ENCODE measurements at places on chromosomes 12 and 14.

DNA sequence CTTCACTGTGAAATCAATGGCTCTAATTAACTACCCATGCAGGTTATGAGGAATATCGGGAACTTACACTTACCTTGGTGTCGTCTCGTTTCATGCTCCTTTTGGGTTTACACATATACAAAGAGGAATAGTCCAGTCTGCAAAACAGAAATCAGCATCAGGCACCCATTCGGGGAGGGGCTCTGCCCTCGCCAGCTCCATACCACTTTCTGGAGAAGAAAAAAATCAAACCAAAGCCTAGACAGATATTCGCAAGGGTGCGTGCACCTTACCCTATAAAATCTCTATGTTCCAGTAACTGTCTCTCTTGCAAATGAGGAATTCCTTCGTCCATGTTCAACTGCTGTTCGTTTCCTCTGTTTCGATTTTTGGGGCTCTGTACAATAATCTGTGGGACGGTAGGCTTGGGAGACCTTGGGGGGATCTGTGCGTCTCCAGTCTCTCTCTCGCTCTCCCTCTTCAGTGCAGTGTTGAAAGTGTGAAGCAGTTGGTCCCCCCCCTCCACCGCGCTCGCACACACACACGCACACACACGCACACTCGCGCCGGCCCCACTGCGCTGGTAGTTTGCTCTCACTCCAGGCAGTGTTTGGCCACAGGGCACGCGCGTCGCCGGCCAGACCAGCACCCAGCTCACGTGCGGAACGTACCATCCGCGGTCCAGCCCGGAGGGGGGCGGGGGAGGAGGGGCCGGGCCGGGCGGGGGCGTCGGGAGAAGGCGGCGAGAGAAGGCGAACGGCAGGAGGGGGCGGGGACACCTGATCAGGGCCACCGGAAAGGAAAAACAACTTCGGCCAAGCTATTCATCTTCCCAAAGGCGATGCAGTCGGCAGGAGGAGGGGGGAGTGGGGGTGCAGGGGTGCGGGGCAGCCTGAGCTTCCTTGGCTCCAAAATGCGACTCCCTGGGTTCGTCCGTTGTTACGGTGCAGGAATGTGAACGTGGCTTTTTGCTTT lies at the start of gene BHLHE41:
Gene BHLHE41 (minus strand): TSS at position 592 of the 954 bp plus-strand sequence. CDS start 258 bp downstream, at position 334.
- no peak for DNase-seq

- no peak for DNase-seq
Measured at GRCh38 chr12:131209082-131210070, 255.7 kb downstream of the ADGRD1 start.

DNA sequence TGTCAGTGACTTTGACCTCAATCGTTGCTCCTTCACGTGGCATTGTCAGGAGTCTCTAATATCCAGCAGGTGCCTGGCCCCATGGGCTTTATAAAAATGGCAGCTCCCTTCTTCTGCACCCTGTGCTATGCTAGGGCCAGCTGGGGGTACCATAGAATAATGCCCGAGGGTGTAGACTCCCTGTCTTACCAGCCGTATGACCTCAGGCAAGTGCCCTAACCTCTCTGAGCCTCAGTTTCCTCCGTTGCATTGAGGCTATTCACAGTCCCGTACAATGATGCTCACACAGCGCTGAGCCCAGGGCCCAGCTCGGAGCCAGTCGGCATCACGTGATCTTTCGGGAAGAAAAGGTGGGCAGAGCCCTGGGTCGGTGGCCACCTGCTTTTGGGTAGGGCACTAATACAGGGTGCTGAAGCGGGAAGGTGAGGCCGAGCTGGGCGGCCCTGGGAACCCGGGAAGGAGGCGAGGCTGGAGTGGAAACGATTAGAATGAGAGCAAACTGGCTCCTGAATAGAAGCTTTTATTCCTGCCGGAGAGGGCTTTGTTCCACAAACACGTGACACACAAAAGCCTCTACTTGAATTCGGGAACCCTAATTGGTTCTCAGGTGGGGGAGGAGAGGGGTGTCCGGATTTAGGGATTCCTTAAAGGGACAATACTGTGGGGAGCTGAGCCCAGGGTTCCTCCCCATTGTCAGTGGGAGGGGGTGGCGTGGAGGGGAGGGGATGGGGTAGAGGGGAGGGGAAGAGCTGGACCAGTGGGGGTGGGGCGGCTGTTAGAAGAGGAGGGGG lies 19.9 kb upstream of the MSI1 start:
- no peak for DNase-seq

GRCh38 chr14:100781952-100782351 lies 44.0 kb upstream of the MEG3 start:
- DNase-seq: no peak

DNA sequence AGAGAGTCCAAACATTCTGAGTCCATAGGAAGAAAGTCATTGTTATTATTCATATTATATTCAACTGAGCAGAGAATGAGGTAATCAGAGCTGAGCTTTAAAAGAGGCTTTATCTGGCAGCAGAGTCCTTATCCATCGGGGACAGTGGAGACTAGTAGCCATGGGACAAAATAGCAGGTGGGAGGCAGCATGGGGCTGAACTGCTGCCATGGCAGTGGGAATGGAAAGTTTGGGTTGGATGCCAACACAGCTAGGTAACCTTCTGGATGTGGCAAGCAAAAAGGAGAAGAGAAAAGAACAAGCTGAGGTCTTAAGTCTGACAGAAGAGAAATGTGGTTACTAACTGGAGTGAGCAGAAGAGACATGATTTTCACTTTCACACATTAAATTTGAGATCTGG lies 71.0 kb upstream of the CDKN3 start:
- no peak for DNase-seq

- no peak for DNase-seq
Measured at GRCh38 chr14:73718418-73719251, 4.5 kb upstream of the PNMA1 start.

- no peak for DNase-seq
Measured at GRCh38 chr12:171743-172676, 41.9 kb downstream of the SLC6A12 start.

- no peak for DNase-seq
Measured at GRCh38 chr12:46483572-46484395, 111.2 kb upstream of the SLC38A2 start.

DNA sequence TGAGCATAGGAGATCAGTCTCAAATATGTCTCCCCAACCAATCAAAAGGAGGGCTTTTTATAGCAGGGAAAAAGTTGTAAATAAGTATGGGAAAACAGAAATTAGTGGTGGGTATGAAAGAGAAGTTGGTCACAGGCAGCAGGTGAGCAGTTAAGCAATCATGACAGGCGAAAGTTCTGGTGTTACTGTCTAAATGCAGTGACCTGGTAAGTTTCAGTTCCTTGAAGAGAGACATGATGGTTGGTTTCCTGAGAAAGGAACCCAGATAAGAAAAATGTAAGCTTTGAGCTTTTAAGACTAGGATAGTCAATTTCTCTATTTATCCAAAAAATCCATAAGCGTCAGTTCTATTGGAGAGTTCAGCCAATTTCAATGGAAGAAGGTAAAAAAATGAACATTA lies 466.2 kb upstream of the FLRT2 start:
- no peak for DNase-seq

DNA sequence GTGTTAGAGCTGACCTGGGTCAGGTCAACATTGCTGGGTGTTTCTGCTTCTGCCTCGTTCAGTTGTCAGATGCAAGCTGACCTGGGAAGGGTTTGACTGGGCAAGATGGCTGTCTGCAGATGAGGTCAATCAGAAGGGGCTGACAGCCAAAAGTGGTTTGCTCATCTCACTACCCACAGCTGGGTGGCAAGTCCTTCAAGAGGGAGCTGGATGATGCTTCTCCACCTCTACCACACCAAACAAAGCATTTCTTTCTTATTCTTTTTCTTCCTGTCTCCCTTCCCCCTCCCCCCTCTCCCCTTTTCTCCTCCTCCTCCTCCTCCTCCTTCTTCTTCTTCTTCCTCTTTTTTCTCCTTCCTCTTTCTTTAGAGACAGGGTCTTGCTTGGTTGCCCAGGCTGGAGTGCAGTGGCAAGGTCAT lies 268.2 kb upstream of the PLEKHG7 start:
- no peak for DNase-seq

DNA sequence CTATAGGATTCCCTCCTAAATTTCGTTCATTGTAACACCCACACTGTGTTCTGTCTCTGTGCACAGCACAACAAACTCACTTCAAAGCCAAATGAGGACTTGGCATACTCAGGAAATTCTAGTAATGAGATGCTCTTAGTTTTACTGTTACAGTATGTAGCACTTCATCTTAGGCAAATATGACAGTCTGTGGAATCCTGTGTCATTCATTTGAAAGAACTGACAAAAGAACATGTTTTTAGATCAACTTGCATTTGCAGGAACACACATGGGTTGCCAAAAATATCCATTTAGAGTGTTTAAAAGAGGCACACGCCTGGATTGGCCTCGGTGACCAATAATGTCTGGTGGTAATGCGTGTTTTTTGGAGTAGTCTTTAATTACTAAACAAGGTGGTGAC lies 56.5 kb downstream of the PDE3A start:
- DNase-seq: no peak

- DNase-seq: no peak
Measured at GRCh38 chr14:75222208-75222701, 45.8 kb upstream of the TMED10 start.

DNA sequence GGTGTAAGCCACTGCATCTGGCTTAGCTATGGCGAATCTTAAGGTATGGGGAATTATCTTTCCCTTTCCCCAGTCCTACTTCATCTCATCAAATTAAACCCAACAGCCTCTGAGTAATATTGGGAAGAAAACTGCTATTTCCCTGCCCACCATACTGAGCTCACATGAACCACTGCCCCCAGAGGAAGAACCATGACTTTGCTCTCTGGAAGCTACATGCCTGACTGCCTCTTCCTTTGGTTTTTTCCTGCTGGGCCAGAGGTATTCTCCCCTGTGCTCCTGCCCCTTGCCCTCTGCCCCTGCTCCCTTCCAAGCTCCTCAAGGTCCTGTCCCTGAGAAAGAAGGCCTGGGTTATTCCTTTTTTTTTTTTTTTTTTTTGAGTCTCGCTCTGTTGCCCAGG lies 15.2 kb downstream of the RILPL2 start:
- no peak for DNase-seq

DNA sequence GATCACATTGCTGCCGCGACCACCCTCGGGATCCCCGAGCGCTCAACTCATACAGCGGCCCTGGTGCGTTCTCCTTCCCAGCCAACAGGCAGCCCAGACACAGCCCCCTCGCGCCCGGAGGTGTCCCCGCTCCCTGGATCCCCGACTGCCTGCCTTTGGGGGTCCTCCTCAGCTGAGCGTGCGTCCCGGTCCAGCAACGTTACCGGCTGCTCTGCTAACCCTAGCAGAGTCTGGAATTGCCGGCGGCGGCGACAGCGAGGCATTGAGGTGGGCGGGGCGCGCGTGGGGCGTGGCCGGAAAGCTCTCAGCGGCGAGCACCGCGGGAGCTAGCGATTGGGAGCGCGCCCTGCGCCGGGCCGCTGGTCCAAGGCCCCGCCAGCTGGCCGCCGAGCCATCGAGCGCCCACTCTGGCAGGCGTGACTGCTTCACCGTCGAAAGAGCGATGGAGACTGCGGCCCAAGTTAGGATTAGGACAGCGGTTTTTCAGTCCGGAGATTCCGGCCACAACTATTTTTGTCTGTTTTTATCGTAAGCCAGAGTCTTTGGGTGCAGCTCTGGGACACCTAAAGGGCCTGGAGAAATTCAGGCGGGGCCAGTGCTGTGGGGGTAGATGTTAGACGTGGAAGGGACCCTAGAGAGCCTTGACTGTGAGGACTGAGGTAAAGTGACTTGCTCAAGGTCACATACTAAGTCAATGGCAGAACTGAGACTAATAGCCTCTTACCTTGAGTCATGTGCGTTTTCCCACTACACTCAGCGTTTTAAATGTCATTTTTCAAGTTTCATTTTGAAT lies at the start of gene HEATR5A:
Gene HEATR5A (minus strand): TSS at position 232 of the 793 bp plus-strand sequence. CDS start 17,575 bp downstream, outside the sequence.
- DNase-seq: peak; percentile 85

- DNase-seq: no peak
Measured at GRCh38 chr12:1369460-1369859, 224.9 kb downstream of the FBXL14 start.

DNA sequence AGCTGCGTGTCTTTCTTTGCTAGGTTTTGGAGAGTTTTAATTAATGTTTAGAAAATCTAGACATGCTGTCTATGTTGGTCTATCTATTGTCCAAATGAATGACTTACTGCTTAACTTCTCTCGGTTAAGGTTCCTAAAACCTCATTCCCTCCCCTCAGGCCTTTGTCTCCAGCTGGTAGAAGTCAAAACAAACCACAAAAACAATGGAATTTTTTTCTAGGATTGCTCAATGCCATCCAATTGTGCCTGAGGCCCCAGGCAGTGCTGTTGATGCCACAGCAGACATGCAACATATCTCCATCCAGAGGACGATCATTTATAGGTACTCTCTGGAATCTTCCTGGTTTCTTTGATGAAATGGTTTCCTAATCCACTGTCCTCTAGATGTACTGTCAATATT lies 448.2 kb upstream of the TBX3 start:
- DNase-seq: no peak

- DNase-seq: no peak
Measured at GRCh38 chr12:54759751-54760150, 94.6 kb upstream of the MUCL1 start.

DNA sequence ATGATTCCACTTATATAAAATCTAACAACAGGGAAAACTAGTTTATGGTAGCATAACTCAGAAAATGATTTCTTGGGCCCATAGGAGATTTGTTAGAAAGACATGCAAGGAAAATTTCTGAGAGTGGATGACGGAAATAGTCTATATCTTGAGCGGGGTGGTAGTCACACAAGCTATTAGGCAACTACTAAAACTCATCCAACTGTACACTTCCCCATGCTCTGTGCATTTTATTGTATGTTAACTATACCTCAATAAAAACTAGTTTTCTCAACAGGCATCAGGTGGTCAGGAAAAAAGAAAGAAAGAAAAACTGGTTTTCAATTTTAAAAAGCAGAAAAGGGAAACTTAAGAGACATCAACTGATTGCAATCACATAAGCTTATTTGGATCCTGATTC lies 9.9 kb downstream of the SLC5A8 start:
- no peak for DNase-seq

DNA sequence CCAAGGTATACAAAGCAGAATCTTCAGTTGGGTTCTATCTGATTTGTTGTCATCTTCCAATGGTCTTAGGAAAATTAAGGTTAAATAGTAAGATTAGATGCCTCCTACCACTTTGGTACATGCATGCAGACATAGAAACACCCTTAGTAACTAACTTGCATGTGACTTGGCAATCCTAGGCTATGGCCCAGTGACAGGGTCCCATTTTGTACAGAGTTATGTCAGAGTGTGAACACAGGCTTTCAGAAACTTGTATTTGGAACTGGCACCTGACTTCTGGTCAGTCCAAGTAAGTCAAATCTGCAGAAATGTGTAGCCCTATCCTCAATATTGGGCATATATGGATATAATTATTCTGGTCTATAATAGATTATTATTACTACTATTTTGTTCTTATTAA lies 53.1 kb downstream of the DAD1 start:
- DNase-seq: no peak

DNA sequence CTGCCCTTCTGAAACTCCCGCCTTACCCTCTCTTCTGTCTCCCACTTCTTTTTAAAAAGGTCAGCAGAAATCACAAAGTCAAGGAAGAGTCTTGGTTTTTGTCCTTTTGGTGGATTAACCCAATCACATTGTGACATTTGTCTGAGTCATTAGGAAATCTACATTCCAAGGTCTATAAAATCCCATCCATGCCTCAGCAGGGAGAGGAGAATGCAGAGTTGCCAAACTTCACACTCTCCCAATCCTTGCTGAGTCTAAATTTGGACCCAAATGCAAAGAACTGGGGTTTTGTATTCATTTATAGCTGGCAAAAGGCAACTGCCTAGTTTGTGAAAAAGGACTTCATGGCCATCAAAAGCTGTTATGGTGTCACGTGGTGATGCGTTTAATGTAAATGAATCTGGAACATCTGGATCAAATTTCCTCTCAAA lies 67.9 kb downstream of the TMEM30B start:
- DNase-seq: no peak

- DNase-seq: no peak
Measured at GRCh38 chr12:94561943-94562411, 88.4 kb downstream of the TMCC3 start.

- no peak for DNase-seq
Measured at GRCh38 chr12:19826980-19827550, 387.8 kb downstream of the AEBP2 start.
